LoVo (cell line): ENCODE measurements at places on chromosomes 1 and 21.

GRCh38 chr21:29376556-29376955 is 77.8 kb downstream of the BACH1 start:
- DNase-seq = peak; percentile 13

GRCh38 chr1:220943319-220943996 is 64.2 kb downstream of the HLX start:
- DNase-seq = no peak

DNA sequence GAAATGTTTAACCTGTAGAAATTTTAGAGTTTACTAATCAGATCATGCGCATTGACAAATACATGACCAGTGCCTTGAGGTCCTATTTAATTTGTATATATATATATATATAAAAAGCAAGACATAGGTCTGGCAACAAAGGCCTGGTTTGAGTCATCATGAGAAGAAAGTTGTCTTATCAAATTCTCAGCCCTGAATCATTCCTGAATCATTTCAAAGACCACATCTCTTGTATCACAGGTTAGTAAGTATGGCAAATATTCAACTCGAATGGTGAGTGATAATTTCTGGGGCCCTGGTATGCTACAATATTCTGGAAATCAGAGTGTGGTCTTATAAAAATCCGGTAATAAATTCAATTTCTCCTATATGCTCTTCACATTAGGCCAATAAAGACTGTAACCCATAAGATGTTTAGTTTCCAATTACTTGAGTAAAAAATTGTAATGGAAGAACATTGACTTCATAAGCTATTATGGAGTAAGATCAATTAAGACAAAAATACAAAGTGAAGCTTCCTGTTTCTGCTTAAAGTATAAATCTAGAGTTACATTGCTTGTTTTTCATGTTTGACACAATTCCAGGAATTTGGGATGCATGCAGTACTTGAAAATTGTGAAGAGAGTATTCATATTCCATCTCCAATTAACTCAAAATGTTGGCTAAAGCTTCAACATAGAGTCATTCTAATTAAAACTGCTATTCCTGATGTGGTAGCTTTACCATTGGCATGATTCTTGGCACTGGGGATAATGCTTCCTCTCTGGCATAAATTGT is 309.4 kb downstream of the BRINP3 start:
- no peak for DNase-seq

DNA sequence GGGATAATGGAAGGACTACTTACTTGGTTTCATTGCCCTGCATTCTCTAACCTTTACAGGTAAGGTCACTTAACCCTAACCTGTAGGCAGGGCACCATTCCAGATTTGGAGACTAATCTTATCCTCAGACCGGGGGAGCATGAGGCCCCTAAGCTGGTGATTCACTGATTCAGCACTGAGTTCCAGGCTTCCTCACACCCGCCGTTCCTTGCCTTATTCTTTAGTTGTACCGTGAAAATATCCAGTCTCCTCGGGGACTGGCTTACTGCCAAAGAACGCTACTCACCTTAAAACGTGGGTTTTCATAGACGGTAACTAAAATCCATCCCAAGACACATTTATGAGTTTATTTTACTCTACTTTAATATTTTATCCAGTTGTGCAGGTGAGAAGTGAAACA is 44.3 kb upstream of the COL24A1 start:
- no peak for DNase-seq

- no peak for DNase-seq
These were observed 387.6 kb downstream of the LTN1 start for GRCh38 chr21:28604946-28605537.

- DNase-seq = no peak
These were observed 157.1 kb upstream of the SYT6 start for GRCh38 chr1:114310695-114311271.

DNA sequence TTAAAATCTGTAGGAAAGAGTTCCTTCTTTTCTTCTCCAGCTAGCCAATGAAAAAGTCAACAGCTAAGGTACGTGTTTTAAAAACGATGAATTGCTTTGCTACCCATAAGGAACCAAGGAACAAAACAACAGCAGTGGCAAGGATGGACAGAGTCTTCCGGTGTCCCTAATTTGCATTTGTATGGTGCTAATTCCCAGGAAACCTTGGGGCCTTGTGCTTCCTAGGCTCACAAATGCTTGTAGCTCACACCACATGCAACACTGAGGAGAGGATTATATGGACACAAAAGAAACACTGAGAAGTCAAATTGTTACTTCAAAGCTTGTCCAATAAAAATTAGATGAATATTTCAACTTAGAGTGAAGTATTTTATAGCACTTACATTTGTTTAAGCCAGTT is 1.8 kb upstream of the PGBD5 start:
- no peak for DNase-seq

DNA sequence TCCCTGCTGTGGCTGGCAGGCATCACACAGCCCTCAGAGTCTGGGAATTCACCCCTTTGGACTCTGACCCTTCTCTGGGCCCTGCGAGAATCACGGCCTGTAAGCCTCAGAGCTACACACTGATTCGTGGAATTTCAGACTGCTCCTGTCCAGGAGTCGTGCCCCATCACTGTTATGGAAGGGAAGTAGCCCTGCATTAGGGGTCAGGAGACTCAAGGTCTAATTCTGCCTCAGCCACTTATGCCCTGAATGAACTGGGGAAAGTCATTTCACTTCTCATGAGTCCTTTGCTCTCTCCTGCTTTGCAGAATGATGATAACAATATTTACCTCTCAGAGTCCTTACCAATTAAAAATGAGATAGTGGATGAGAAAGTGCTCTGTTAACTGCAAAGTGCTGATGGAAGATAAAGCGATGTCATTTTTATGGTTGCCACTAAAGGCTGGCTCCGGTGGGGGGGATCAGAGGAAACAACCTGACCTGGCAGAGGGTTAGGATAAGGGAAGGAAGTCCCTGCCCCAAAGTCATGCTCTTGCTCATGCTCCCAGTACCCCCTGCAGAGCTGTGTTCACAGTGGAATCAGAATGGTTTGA is 148.6 kb upstream of the CD34 start:
- DNase-seq = no peak

GRCh38 chr1:247241691-247242090 is 14.2 kb upstream of the VN1R5 start:
- no peak for DNase-seq

GRCh38 chr1:179586107-179586823 is 5.4 kb upstream of the TDRD5 start:
- no peak for DNase-seq

- no peak for DNase-seq
These were observed 41.0 kb downstream of the ITPKB start for GRCh38 chr1:226697929-226698544.

- peak; percentile 60 for DNase-seq
These were observed at the start of gene TSPAN2 for GRCh38 chr1:115089420-115090185. Gene TSPAN2, minus strand, starts transcription at chr1:115089503. Its CDS starts 71 bp downstream, at chr1:115089432.

- no peak for DNase-seq
These were observed 6.3 kb upstream of the TTLL10 start for GRCh38 chr1:1167398-1167821.

GRCh38 chr1:206672011-206672688 is 12.6 kb upstream of the MAPKAPK2 start:
- no peak for DNase-seq

GRCh38 chr1:25031966-25032667 is 102.0 kb upstream of the RUNX3 start:
- DNase-seq = no peak

- DNase-seq = no peak
These were observed 17.6 kb downstream of the INTS3 start for GRCh38 chr1:153745417-153745816.

DNA sequence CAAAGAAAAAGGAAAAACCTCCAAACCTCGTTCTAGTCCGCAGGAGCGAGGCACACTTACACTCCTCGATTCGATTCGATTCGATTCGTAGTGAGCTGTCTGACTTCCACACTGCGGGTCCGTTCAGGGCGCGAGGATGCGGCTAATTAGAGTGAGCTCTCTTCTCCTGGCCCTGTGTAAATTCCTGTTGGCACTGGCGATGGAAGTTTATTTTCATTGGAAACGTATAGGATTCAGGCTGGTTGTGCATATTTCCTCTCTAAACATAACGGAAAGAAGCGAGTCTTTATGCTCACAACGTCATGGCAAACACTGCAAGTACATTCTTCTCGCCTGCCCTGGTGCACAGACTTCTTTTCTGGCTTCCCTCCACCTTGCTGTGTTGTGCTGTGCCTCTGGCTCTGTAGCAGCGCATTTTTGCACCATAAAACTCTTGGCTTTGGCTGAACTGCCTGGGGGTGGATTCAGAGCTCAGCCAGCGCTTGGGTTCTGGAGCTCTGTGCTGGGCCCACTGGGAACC is 2.7 kb downstream of the HUNK start:
- DNase-seq = no peak

DNA sequence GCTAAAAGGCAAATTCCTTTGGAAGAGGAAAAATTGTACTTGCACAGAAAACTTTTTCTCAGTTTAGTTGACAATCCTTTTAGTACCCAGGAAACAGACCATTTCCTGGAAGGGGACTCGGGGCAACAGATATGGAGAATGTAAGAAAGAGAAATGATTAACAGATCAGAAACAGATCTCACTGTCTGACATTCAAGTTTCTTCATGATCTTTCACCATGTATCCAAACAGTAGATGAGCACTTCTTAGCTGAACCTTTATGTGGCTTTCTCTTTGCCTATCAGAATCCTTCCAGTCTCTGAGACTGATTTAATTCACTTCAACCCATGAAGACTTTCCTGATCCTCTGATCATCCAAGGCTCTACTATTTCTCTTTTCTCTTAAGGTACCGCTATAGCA is 2.7 kb downstream of the TTLL7 start:
- DNase-seq = no peak

- no peak for DNase-seq
These were observed 572.1 kb upstream of the BRINP3 start for GRCh38 chr1:191049781-191050180.

DNA sequence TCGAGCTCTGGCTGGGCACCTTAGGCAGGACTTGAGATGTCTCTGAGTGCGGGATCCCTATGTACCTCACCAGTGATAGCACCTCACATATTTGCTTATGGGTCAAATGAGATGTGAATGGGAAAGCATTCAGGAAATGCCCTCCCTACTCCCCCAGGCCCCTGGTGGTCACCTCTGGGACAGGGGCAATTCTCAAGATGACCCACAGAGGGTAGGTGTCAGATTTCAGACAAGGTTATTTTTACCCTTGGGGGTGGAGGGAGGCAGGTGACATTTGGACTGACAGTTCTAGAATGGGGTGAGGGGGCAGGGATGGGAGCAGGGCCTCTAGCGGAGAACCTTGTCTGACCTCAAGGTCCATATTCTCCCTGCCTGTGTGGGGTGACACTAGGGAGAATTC is 27.1 kb downstream of the ACOT11 start:
- no peak for DNase-seq

- DNase-seq = no peak
These were observed 58.9 kb upstream of the TRABD2B start for GRCh38 chr1:48055876-48056764.

DNA sequence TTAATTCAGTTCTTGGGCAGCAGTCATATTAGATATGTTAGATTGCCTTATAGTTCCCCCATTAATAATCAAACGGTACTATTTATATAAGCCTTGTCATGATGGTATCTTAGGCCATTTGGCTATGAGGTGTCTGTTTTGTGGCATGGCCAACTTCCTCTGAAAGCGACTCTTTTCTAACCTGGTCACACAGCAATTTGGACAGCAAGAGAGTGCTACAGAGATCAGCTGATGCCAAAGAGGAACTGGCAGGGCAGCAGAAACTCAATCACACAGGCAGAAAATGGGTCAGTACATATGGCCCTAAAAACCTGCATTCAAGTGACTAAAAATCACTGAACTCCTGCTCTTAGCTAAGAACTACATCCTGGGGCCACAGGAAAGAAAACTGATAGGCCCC is 13.4 kb upstream of the MUTYH start:
- DNase-seq = no peak

DNA sequence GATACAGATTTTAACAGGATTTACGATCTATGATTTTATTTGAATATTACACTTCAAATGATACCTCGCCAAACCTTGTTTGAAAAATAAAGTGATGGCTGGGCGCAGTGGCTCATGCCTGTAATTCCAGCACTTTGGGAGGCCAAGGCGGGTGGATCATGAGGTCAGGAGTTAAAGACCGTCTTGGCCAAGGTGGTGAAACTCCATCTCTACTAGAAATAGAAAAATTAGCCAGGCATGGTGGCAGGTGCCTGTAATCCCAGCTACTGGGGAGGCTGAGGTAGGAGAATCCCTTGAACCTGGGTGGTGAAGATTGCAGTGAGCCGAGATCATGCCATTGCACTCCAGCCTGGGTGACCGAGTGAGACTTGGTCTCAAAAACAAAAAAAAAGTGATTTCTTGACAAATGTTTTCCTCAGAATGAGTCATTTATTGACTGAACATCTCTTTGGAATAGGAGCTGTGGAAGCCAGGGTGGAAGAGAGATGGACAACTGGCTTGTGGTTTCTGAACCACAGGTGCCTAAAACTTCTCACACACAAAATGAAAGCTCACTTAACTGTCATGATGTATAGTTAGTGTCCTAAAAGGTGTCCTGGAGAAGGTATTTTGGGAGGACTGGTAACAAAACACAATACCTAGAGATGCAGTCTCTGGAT is 11.9 kb downstream of the PKNOX1 start:
- no peak for DNase-seq

GRCh38 chr1:184462155-184462554 is 75.3 kb downstream of the C1orf21 start:
- no peak for DNase-seq

DNA sequence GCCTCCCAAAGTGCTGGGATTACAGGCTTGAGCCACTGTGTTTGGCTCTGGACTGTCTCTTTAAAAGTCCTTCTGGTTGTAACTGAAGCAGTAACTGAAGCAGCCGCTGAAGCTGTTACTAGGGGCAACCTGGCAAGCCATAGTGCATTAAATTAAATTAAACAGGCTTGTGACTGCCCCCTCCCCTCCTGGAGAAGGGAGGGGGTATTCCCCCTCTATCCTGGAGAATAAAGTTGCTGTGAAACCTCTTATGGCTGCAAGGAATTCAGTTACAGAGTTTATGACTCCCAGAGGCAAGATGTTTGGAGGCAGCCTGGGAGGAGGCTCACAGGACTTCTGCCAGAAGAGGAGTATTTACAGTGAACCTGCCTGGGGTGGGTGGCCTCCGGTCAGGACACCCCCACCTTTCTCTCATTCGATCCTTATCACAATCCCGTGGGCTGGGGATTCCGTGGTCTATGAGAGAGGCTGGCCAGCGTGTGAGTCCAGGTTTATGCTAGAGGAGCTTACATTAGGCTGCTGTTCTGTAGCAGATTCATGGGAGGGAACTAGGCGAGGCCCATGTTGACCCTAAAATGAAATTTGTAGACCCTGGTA is 8.3 kb downstream of the TTC22 start:
- DNase-seq = no peak

- no peak for DNase-seq
These were observed 18.1 kb upstream of the LBR start for GRCh38 chr1:225445639-225446594.

DNA sequence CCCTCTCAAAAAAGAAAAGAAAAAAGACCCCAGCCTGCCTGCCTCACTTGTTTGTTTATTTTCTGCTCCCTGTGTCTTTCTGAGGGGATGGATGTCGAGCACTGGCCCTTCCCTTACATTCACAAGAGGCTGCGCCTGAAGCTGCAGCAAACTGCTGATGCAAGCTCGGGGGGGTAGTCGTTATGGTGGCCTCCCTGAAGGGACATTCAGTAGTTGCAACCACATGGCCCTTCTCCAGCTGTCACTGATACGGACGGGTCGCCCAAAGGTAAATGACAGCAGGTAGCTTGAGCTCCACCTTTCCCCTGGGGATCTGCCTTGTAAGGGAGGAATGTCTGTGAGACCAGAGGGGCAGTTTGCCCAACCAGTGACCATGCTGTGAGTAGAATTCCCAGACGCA is 17.7 kb downstream of the PLEKHM2 start:
- DNase-seq = no peak

- DNase-seq = no peak
These were observed 89.8 kb downstream of the MRPL37 start for GRCh38 chr1:54289712-54290233.

- DNase-seq = peak; percentile 39
These were observed 229.6 kb upstream of the JUN start for GRCh38 chr1:59013276-59013927.
